ENCODE measurements at places on chromosomes 2 and 18. TPM values are rescaled to one million over a fixed set of nuclear protein-coding genes. Genes with fewer than 3 reads are reported as not detected.

- DNase-seq, result no peak
Observed at GRCh38 chr2:191165176-191165643, 14.4 kb upstream of the STAT4 start.

- no peak for DNase-seq
Observed at GRCh38 chr2:196718419-196719109, 79.0 kb downstream of the CCDC150 start.

- DNase-seq, result no peak
Observed at GRCh38 chr2:226773291-226773690, 26.3 kb downstream of the IRS1 start.

- DNase-seq, result no peak
Observed at GRCh38 chr2:164667566-164667965, 46.3 kb upstream of the GRB14 start.

DNA sequence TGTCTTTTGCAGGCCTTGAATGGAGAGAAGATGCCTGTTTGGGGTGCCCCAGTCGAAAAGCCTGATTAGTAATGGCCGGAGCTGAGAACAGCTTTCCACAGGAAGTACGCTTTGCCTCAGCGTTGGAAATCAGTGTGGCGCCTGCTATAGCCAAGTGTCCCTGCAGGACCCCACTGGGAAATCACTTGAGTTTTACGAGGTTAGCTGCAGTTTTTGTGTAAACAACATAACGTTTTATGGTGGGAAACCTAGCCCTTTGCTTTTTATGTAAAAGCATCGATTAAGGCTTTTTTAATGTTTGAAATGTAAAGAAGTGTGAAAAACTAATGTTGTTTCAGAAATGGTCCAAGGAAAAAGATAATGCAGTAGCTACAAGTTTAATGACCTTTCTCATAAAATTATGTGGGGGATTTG is 234.2 kb downstream of the TTC32 start:
- DNase-seq, result no peak

DNA sequence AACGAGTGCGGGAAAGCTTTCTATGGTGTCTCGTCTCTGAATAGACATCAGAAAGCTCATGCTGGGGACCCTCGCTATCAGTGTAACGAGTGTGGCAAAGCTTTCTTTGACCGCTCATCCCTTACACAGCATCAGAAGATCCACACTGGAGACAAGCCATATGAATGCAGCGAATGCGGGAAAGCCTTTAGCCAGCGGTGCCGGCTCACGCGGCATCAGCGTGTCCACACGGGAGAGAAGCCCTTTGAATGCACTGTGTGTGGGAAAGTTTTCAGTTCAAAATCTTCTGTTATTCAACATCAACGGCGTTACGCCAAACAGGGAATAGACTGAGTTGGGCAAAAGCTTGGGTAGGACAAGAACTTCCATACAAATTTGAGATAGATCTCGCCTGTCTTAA is 16.2 kb downstream of the ZNF2 start:
- no peak for DNase-seq

The CLEC4F gene
- not detected for total RNA-seq

The PLEKHB2 gene
- total RNA-seq, result 73.8 TPM

DNA sequence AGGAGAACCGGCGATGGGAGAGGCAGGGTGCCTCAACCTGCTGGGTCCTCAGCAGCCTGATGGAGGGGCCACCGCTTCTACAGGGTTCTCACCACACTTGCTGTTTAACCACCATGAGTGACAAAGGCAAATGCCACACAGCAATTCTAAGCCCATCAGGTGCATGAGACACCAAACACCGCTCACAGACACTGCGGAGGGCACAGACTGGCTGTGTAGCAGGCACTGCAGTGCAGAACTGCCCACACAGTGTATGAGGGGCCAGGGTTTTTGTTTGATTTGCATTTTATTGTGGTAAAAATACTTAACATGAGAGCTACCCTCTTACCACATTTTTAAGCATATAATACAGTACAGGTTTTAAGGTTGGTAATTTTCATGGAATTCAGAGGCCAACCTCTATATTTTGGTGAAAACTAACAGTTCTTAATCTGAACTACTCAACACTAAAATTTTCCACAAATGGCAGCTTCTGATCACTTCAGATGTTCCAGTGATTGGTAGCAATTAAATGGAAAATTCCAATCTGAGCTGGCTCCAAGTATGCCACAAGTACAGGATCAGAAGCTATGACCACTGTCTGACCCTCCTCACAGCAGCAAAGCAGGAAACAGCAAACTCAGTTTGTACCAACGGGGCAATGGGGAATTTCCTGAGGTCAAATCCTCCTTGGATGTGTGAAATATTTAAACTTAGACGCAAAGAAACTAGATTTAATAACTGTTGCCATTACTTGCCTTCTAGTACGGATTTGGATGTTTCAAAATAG is 67.7 kb downstream of the FAM210A start:
- DNase-seq, result no peak

GRCh38 chr2:25112113-25112512 is 56.3 kb downstream of the POMC start:
- DNase-seq, result no peak

- peak; percentile 59 for DNase-seq
Observed at GRCh38 chr2:74429487-74430451, 8.2 kb downstream of the WDR54 start.

The KCNK3 gene
- total RNA-seq, result 0.79 TPM

GRCh38 chr18:2482706-2483475 is 88.4 kb downstream of the METTL4 start:
- no peak for DNase-seq

GRCh38 chr2:55869637-55870325 is 53.8 kb downstream of the EFEMP1 start:
- DNase-seq, result no peak

DNA sequence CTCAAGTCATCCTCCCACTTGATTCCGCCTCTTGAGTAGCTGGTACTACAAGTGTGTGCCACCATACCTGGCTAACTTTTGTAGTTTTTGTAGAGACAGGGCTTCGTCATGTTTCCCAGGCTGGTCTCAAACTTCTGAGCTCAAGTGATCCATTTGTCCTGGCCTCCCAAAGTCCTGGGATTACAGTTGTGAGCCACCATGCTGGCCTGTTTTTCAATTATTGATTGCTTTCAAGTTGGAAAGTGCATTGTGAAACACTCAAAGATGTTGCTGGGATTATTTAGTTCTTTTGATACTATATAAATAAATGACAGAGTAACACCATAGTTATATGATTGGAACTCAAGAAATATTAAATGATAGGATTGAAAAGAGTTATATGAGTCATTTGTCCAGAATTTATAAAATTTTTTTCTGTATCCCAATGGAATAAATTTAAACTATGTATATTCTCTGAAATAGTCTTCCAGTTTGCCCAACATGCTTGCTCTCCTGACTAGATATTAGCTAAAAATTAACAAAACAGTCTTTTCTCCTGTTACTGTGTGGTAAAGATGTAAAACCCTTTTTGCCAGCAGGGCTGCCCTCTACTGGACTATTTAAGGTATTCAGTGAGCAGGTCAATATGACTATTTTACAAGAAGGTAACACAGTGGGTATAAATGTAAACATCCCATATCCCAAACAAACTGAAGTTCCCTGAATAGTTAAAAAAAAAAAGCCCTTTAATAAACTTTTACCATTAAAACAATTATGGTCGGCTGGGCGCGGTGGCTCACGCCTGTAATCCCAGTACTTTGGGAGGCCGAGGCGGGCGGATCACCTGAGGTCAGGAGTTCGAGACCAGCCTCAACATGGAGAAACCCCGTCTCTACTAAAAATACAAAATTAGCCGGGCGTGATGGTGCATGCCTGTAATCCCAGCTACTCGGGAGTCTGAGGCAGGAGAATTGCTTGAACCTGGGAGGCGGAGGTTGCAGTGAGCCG is 42.7 kb downstream of the ACSL3 start:
- peak; percentile 25 for DNase-seq

DNA sequence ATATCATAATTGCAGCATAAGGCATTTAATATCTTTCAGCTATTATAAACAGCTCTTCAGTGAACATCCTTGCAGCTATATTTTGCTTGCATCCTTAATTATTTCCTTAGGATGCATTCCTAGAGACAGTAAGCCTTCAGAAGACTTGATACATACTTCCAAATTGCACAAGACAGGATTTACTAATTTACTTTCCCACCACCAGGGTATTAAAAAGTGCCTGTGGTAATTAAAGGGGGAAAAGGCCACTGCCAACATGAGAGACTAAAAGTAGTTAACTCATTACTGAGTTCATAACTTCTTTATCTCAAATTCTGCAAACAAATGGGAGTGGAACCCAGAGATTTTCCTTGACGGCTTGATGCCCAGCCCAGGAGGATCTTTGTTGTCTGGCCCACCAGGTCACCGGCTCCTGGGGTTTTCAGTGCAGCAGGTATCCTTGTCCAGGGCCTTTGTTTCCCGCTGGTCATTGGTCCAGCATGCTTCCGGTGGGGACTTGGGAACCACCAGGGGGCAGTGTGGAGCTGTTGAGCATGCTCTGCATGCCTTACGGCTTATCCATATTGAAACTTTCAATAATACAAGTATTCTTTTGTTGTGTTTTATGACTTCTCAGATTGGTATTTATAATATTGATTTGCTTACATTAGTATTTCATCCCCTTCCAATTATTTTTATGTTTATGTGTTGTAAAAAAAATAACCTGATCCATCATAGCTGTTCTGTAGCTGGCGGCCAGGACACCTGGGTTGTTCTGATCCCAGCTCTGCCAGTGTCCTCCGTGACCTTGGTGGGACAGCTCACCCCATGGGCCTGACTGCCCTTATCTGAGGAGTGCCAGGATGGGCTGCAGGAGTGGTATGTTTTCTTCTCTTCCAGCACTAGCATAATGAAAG is 61.4 kb downstream of the TGOLN2 start:
- DNase-seq, result peak; percentile 72

The RIT2 gene
- total RNA-seq, result not detected

GRCh38 chr18:78558948-78559347 is 420.7 kb upstream of the SALL3 start:
- no peak for DNase-seq

- DNase-seq, result no peak
Observed at GRCh38 chr18:10900435-10900834, 248.9 kb downstream of the PIEZO2 start.

DNA sequence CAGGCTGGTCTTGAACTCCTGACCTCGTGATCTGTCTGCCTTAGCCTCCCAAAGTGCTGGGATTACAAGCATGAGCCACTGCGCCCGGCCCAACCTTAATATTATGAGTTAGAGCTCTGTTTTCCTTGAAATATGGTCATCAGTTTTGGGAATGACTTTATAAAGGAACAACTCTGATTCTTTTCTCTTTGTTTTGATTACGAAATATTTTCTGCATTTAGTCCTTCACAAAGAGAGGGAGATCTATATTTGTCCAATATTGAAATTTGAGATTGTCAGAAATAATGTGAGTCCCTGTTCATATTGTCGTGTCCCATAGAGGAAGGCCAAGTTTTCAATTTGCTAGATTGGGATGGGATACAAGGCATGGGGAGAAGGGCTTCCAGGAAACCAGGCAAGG is 3.1 kb downstream of the SMYD5 start:
- DNase-seq, result no peak

- no peak for DNase-seq
Observed at GRCh38 chr18:52670896-52671295, 330.9 kb downstream of the DCC start.

The SCLY gene
- total RNA-seq, result 12.8 TPM

DNA sequence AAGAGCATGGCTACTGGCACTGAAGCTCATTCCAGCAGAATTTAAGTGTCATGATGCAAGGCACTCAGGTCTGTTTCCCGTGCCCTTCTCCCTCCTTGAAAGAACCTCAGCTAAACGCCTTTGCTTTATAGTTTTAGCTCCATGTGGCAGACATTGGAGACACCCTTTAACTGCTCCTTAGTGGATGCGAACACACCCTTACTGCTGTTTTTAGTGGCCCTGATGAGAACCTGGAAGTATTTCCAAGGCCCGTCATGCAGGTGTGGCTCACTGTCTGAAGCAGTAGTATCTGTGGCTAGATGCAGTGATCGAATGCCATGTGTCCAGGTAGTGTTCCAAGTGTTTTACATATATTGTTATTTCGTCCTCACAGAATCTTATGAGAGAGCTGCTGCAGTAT is 28.3 kb downstream of the KIF5C start:
- no peak for DNase-seq

The TXNL4A gene
- 72.6 TPM for total RNA-seq
